Activated CD8-positive, alpha-beta memory T cell treated with anti-CD3 and anti-CD28 coated beads for 24 hours (primary cell): ENCODE measurements at places on chromosomes 1 and 21.

DNA sequence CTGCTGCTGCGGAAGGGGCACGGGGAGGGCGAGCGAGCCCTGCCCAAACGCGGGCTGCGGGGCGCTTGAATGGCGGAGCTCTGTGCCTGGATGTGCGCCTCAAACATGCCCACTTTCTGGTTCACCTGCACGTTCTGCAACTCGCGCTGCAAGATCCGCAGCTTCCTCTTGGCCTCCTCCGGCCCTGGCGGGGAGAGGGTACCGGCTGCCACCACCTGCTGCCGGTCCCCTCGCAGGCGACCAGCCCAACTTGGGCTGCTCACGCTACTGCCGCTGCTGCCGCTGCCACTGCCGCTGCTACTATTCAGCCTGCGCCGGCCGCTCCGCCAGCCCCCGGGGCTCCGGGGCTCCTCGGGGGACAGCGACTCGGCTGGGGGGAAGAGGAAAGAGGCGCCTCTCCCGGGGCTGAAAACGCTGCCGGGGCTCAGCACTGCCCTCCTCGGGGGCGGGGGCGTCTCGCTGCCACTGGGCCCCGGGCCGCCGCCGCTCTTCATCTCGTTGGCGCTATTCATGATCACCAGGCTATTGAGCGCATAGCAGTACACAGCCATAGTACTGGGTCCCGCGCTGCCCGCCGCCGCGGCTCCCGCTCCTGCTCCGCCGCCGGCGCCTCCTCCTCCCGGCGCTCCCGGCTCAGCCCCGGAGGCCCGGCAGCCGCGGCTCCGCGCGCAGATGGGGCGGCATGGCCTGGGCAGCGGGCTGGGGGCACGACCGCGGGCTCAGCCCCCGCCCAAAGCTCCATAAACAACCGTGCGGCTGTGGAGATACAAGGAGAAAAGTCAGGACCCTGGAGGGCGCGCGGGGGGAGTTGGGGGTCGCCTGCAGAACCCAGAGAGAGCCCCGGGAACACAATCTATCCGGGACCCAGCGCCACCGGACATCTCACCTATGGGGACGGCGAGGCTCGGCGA lies 1.9 kb downstream of the ITPKB start:
- peak; percentile 82 for DNase-seq

- no peak for DNase-seq
These were observed 236.8 kb downstream of the PAPPA2 start for GRCh38 chr1:176699821-176700220.

GRCh38 chr1:240232530-240232929 lies 140.8 kb downstream of the FMN2 start:
- DNase-seq = no peak

GRCh38 chr1:218499011-218499691 lies 154.0 kb downstream of the TGFB2 start:
- no peak for DNase-seq

DNA sequence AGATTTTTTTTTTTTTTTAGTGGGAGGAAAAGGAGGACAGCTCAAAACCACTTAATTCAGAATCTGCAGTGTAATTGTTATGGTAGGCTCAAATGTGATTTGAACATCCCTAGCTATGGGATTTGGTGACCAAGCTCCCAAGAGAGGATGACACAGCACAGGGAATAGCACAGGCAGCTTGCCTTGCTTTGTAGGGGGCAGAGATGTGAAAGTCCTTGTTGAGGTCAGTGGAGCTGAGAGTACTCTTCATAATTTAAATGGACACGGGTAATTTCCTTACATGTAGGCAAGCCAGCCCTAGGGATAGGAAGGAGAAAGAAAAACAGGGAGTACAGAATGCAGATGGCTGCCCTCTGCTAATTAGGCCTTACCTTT lies 3.2 kb upstream of the UCK2 start:
- DNase-seq = no peak
